ENCODE measurements at places on chromosomes 4 and X.
A peak's percentile ranks its signal among the peaks of the same experiment; 100 is the strongest.

DNA sequence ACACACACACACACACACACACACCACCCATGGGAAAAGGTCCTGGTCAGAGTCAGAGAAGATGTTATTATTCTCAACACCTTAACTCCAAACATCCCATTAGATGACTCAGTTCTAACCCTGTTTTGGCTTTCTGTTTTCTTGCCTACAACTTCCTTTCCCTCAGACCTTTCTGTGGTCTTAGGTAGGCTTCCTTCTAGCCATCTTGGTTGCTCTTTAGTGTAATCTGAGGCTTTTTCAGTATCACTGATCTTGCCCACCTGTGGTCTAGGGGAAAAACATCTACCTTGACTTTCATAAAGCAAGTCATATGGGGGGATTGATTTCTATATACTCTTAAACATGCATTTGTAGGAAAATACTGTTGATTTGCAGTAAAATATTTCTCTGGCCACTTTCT is 56.9 kb downstream of the ATG4A start:
- DNase-seq = no peak

DNA sequence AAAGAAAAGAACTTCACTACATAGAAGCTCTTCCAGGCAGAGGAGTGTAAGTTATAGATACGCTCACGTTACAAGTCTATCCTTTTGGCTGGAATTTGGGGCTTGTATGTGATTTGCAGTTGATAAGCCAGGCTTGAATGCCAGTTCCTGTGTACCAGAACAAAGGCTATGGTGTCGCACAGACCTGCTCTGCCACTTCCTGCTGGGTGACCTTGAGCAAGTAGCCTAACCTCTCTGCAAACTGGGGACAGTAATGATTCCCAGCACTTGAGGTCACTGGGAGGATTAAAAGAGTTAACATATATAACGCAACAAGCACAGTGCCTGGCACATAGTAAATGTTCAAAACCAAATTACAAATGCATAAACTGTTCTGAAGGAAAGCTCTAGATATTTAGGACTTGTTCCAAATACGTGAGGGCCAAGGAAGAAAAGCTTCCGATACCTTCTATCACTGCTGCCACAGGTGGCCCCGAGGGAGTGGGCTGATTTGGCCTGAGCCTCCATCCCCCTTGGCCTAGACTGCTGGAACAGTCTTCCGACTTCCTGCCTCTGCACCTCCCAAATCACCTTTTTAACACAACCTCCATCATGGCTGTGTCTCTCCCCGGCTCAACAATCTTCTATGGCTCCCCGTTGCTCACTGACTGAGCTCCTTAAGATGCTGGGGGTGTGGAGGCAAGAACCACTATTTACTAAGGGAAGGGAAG is 1.3 kb upstream of the SOWAHD start:
- no peak for DNase-seq

DNA sequence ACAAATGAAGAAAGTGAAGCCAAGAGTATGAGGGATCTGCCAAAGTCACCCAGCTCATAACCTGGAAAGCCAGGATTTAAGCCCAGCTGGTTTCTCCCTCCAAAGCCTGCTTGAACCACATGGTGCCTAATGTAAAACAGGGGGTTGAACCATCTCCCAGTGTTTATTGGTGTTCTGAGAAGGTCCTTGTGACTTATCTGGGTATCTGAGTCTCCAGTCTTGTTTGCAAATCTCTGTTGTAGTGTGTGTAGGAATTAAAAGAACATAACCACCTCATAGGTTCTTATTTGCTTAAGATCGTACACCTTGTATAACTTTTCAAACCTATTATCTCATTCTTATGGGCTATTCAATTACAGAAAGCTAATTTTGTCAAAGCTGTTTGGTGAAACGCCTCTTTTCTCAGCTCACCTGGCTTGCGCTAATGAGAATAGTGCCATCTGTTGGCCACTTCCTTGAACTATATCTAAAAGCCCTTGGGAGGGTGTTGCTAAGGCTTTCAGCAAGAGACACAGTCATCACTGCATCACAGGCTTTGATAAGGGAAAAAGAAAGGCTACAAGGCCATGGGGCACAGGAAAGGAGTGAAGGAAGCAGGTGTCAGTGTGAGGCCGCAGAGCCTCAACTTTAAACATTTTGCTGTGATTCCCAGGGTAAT is 34.0 kb downstream of the ETDB start:
- peak; percentile 76 for DNase-seq

- no peak for DNase-seq
These were observed 11.2 kb downstream of the APELA start for GRCh38 chr4:164888096-164888715.

DNA sequence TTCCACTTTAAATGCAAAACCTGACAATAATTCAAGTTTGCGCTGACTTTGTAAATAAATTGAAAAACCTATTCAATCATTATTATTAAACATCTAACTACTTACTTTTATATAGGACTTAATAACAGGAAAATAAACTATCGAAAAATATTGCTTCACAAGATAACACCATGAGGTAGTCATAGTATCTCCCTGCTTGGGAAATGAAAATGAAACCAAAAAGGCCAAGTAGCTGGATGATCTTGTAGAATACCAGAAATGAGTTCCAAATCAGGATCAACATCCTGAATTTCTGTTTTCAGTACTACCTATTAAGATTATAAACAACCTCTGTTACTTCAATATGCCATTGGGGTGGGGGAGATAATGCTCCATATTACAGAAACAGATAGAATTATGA is 58.9 kb downstream of the CHIC2 start:
- DNase-seq = no peak

- DNase-seq = no peak
These were observed 102.6 kb downstream of the FSTL5 start for GRCh38 chr4:162061214-162061613.

- DNase-seq = no peak
These were observed 9.8 kb upstream of the HMGB2 start for GRCh38 chr4:173343832-173344397.

GRCh38 chr4:76622717-76623116 is 187.7 kb downstream of the SHROOM3 start:
- DNase-seq = no peak

- DNase-seq = no peak
These were observed 141.6 kb upstream of the AADAT start for GRCh38 chr4:170231377-170231776.

GRCh38 chr4:54999003-54999402 is 126.4 kb downstream of the KDR start:
- no peak for DNase-seq

GRCh38 chrX:94178145-94178788 is 504.3 kb downstream of the FAM133A start:
- no peak for DNase-seq

Data from CD4-positive, alpha-beta T cell treated with Interleukin-2 at 100 ng/mL for 4 hours (primary cell).